ENCODE measurements at places on chromosomes 1 and 21.

DNA sequence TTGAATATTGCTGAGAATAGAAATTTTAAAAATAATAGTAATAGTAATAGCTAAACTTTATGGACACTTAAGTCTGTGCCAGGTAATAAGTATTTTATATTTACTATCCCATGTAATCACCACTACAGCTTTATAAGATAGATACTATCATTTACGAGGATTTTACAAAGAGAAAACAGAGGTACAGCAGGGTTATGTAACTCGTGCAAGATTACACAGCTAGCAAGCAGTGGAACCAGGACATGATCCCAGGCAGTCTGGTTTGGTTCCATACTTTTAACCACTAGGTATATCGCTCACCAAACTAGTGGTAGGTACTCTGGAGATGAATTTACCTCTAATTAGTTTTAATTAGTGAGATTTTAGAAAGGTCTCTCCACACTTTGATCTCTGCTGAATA lies 42.5 kb downstream of the SPAG17 start:
- no peak for DNase-seq

DNA sequence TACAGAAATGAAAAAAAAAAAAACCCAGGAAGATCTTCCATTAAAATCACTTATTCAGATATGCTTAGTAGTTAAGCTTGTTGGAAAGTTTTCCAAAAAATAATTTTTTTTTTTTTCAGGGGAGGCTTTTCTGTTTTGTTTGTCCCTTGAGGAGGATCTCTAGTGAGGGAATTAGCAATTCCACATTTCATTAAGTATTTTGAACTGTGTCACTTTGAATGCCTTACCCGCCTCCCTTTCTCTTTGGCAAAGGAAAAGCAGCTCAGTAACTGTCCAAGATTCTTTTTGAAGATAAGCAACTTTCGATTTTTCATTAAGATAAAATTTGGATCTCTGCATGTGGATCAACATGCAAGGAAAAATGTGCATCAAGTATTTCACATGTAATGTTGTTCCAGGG lies 1.8 kb downstream of the NTNG1 start:
- no peak for DNase-seq

- no peak for DNase-seq
These were observed at the start of gene MACF1 for GRCh38 chr1:39204441-39205081. Gene MACF1 (plus strand): TSS chr1:39204695. CDS start chr1:39205023, 328 bp downstream.

- no peak for DNase-seq
These were observed 229.9 kb downstream of the AKT3 start for GRCh38 chr1:243620096-243620495.

DNA sequence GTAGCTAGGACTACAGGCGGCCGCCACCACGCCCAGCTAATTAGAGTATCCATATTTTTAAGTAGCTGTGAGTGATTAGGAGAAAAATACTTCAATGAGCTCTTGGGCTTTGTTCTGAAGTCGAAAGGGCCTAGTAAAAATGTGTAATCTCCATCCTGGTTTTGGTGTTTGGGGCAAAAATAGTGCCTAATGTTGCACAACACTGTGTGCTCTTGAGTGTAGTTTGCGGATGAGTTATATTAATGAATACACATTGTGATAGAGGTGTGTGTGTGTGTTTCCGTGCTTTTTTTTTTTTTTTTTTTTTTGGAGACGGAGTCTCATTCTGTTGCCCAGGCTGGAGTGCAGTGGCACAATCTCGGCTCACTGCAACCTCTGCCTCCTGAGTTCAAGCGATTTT lies 6.3 kb upstream of the ARID1A start:
- DNase-seq = no peak

GRCh38 chr21:33686386-33686785 lies 44.1 kb downstream of the ITSN1 start:
- DNase-seq = no peak

GRCh38 chr1:235923466-235924021 lies 56.8 kb upstream of the LYST start:
- DNase-seq = peak; percentile 20
